ENCODE measurements at places on chromosomes 13 and 19.

GRCh38 chr19:15759962-15760565, 22.3 kb downstream of the OR10H3 start:
- no peak for DNase-seq

DNA sequence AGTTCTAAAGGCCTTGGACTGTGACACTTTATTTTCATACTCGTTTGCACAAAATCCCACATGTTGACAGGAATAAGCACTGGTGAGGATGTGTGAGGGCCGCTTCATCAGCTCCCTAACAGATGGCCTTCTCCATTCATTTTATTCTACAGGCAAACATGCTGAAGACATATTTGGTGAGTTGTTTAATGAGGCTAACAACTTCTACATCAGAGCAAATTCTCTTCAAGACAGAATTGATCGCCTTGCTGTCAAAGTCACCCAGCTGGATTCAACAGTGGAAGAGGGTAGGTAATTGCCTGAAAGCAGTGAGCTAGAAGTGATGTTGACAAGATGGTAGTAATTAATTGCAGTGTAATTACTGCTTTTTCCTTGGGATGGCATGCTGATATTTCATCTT, 95.7 kb downstream of the GPR12 start:
- DNase-seq, result no peak

GRCh38 chr13:59691501-59692066, 472.1 kb downstream of the DIAPH3 start:
- no peak for DNase-seq

DNA sequence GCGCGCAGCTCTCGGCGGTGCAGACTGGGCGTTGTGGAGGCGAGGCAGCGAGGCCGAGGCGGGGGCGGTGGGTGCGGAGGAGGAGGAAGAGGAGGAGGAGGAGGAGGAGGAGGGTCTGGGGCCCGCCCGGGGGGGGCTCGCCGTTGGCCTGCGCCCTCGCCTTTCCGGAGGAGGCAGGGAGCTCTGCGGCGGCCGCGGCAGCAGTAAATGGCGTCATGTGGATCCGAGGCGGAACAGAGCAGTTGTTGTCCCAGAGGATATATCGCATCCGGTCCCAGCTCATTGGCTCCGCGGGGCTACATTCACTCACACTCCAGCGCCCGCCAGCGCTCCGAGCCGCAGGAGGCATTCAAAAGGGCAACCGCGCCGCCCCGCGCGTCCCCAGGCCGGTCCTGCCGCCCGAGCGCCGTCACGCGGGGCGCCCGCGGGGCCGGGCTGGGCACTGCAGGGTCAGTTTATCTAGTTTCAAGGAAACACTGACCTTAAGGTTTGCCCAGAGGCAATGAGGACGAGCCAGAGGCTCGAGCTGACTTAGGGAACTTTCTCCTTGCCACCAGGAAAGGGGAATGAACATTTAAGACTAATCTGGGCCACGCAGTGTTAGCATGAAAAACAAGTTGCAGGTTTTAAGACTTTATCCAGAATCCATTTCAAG, at the start of gene SPRY2:
Gene SPRY2 (minus strand): TSS at position 26 of the 655 bp plus-strand sequence. CDS start 3,421 bp downstream, outside the sequence.
- DNase-seq, result no peak

DNA sequence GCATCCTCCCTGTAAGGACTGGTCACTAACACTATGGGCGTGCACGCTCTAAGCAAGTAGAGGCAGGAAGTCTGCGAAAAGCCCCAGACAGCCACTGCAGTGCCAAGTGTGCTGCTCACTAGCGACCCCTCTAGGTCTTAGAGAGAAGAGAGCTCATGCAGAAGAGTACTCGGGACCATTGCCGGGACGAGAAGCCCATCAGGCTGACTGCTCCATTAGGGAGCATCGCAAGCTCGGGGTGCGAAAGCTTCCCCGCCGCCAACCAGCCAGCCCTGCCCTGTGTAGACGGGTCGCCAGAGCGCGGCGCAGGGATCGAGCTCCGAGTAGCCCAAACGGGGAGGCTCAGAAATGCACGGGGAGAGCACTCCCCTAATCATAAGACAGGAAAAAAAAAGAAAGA, 16.6 kb downstream of the POU4F1 start:
- DNase-seq, result no peak

DNA sequence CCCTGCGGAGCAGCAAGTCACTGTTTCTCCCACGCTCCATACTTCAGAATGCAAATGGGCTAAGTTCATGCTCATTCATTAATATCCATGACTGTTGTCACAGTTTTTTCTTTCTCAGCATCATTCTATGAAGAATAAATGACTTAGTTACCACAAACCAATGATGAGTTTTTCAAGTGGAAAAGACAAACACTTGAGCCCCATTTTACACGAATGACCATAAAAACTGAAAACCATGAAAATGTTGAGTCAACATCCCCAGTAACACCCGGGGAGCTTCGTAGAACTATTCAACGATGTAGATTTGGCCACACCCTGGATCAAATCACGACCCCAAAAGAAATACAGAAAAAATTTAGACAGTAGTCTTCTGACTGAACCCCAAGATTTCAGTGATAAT, 99.8 kb upstream of the GJB6 start:
- no peak for DNase-seq

- DNase-seq, result no peak
Measured at GRCh38 chr19:10603084-10603872, 16.2 kb upstream of the AP1M2 start.

- no peak for DNase-seq
Measured at GRCh38 chr19:21921691-21922180, 85.8 kb upstream of the ZNF43 start.

DNA sequence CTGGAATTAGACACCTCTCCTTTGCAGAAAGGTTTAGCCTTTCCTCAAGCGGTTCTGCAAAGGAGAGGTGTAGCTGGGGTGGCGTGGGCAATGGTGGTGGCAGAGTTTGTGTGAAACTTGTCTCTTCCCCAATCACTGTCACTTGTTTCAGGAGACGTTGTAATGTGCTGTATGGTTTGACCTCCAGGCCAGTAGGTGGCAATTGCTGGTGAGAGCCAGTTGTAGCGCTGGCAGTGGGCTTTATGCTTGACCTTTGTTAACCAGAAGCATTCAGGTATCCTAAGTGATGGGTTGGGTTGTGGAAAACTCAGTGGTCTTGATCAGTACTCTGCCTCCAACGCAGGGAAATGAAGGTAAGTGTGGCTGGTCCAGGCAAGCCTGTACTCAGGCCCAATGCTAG, 12.7 kb upstream of the LILRA5 start:
- no peak for DNase-seq

All from NCI-H187 (cell line).